ENCODE measurements at places on chromosomes 4 and X.

DNA sequence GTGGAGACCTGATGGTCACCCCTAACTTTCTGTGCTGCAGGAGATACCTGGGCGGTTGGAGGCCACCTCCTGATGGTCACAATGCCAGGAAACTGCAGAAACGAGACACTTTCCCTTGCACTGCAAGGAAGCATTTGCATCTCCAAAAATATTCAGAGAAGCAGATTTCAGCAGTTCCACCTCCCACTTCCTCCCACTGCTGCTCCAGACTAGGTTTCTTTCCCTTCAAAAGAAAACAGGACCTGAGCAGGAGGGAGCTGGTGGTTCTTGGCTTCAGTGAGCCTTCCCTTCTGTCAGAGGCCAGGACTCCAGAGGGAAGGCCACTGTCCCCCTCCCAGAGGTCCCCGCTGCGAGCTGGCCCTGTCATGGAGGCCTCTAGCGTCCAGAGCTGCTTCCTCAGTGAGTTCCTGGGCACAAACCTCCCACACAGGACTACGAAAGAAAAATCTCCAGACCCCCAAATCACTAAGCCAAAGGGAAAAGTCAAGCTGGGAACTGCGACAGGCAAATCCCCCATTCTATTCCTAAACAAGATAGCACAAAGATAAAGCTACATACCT is 35.9 kb downstream of the GPM6B start:
- no peak for DNase-seq

- DNase-seq = no peak
These were observed 41.5 kb upstream of the HPRT1 start for GRCh38 chrX:134418317-134419113.

GRCh38 chr4:126778348-126778747 is 854.4 kb upstream of the INTU start:
- DNase-seq = peak; percentile 59

GRCh38 chrX:69152417-69152841 is 12.8 kb downstream of the PJA1 start:
- DNase-seq = no peak

- no peak for DNase-seq
These were observed 31.6 kb upstream of the PPARGC1A start for GRCh38 chr4:23921447-23921845.

- no peak for DNase-seq
These were observed 383.0 kb upstream of the INTU start for GRCh38 chr4:127249767-127250108.

- peak; percentile 18 for DNase-seq
These were observed 191.0 kb upstream of the ARX start for GRCh38 chrX:25206778-25207177.

GRCh38 chr4:95183656-95184408 is 364.9 kb downstream of the UNC5C start:
- DNase-seq = no peak

Measured in GM04504 (cell line).